ENCODE measurements at places on chromosomes 5 and 9.
A peak's percentile ranks its signal among the peaks of the same experiment; 100 is the strongest.

DNA sequence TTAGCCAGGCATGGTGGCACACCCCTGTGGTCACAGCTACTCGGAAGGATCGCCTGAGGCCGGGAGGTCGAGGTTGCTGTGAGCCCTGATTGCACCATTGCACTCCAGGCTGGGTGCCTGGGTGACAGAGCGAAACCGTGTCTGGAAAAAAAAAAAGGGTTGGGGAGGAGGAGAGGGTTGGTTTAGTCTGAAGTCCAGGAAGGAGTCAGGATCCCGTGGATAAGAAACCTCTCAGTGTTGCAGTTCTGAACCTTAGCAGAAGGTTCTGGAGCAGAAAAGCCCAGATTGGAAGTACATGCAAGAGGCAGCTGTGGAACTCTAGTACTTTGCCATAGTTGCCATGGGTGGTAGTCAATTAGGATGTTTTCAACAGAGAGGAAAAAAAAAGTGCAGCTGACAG, 125.2 kb upstream of the CPEB4 start:
- DNase-seq: no peak

- no peak for DNase-seq
These were observed 42.2 kb downstream of the ERP44 start for GRCh38 chr9:100056561-100056960.

DNA sequence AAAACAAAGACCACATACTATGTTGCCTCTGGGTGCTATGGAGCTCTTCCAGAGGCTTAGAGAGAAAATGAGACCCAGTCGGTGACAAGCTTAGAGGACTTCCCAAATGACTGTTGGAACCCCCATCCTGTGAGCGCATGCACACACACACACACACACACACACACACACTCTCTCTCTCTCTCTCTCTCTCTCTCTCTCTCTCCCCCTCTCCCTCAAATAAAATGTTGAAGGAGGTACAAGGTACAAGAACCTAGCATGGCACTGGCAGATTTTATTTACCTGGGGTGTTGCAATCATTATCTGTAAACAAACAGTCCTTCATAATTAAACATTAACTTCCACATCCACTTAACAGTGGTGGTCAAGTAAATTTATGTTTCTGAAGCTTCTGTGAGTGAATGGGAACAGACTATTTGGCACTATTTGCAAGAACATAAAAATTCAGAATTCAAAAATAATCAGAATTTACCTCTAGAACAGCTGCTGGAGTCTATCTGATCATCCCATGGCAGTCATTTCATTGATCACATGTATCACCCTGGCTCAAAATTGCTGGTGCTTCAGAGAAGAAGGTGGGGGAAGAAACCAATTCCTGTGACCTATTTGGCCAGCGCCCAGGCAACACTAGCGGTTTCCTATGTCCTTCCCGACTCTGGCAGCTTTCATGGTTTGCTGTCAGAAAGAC, 24.9 kb downstream of the TRPM3 start:
- no peak for DNase-seq

GRCh38 chr5:124456249-124456648, 290.2 kb downstream of the ZNF608 start:
- no peak for DNase-seq

- no peak for DNase-seq
These were observed 23.1 kb upstream of the FGF10 start for GRCh38 chr5:44412286-44412685.

DNA sequence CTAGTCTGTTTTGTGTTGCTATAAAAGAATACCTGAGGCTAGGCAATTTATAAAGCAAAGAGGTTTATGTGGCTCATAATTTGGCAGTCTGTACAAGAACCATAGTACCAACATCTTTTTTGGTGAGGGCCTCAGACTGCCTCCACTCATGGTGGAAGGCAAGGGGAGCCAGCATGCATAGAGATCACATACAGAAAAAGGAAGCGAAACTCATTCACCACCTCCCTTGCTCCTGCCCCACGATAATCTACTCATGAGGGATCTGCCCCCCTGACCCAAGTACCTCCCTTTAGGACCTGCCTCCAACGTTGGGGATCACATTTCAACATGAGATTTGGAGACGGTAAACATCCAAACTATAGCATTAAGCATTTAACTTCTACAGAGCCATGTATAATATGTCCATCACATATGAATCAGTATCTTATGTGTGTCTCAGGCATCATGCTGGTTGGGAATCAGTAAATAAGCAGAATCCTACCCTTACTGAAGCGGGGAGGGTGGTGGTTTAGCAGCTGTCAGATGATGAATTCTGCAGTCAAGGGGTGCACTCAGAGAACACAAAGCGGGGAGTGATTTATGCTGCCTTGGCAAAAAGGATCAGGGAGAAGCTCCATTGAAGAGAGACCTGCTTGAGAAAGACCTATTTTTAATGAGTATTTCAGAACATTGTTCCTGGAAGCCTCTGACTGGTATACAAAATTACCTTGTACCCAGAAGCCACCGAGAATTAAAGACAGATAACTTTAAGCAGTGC, 34.8 kb downstream of the HMGXB3 start:
- DNase-seq: no peak

DNA sequence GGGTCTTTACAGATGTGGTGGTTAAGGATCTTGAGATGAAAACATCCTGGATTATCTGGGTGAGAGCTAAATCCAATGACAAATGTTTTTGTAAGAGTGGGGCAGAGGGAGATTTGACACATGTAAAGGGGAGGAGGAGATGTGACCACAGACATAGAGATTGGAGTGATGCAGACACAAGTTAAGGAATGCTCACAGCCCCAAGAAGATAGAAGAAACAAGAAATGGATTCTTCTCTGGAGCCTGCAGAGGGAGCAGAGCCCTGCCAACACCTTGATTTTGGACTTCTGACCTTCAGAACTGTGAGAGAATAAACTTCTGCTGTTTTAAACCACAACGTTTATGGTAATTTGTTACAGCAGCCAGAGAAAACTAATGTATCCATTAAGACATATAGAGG, 21.7 kb downstream of the ITGA2 start:
- DNase-seq: no peak

- no peak for DNase-seq
These were observed 12.4 kb downstream of the IL5 start for GRCh38 chr5:132530946-132531345.

DNA sequence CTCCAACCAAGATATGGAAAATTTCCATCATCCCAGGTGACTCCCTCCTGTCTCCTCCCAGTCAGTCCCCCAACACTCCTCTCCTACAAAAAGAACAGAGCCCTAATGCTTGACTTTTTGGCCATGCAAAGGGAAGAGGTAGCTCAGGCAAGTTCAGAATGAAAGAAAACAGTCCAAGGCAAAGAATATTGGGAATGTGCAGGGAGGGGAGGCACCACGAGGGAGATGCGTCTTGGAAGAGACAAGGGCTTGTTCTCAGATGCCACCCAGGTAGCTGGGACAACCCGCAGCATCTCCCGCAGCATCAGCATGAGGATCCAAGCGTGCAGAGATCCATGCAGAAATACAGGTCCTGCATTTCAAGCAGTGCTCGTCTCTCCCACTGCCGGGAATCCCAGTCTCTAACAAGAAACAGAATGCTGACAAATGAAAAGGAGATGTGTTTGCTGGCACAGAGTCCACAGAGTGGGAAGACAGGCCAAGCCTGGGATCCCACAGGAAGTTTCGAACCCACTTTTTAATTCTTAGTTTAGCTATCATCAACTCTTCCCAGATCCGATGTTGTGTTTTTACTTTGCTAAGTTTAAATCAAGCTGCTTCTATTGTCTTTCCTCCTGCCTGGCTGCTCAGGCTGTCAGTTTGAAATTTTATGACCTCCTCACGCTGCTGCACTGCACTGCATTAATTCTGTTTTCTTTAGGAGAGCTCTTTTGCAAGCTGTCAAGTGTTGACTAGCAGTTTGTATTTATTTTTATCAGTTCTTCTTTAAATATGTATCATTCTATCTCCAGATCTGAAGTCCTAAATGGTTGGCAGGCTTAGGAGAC, 86.8 kb upstream of the OSMR start:
- peak; percentile 56 for DNase-seq

DNA sequence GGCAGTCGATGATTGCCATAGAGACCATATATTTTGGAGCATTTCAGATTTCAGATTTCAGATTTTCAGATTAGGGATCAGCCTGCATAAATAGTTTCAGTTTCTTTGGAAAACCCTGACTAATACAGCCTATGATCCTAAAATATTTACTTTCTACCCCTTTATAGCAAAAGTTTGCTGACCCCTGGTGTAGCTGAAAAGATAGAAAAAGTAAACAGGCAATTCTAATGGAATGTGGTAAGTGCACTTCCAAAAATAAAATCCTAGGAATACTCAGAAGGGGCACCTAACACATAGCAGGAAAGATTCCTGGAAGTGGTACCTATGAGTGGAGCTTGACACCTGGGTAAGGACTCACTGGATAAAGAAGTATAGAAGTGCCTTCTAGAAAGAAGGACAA, 34.5 kb downstream of the BAAT start:
- DNase-seq: no peak

DNA sequence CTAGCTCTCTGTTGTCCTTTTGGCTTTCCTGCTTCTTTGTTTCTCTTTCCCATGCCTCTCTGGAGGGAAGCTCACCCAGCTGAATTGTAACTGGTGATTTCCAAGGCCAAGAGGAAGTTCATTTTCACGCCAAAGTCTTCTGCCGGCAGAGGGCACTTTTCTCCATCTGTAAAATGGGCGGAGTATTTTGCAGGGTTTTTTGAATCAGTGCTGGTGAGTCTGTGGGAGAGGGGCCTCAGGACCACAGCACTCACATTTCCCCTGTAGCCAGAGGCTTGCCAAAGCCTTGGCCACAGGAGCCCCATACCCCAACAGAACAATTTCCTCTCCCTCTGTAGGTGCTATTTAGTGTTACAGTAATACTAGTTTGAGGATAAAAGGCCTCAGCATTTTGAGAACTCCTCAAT, 42.3 kb upstream of the MATR3 start:
- no peak for DNase-seq

DNA sequence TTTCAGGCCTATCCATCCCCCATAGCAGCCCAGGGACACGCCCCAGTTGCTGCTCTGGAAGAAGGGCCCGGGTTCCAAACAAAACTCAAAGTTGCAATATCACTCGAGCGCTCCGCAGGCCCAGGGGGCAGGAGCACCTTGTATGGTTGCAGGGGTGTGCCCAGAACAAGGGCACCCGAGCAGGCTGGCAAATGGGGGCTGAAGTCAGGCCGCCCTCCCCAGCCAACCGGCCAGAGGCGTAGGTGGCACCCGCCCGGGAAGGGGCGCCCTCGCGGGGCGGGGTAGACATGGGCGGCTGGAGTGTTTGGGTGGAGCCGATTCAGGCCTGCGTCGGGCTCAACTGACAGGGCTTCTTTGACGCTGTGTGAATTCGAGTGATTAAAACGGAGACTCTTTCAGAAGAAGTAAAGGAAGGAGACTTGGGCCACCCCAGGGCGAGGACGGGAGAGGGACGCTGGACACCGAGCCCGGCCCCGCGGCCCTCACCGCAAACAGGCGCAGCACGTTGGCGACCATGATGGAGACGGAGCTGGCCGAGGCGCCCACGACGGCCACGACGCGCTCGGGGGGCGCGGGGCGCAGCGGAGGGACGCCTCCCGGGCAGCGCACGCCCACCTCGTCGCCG, 1.1 kb downstream of the GRM6 start:
- DNase-seq: no peak

DNA sequence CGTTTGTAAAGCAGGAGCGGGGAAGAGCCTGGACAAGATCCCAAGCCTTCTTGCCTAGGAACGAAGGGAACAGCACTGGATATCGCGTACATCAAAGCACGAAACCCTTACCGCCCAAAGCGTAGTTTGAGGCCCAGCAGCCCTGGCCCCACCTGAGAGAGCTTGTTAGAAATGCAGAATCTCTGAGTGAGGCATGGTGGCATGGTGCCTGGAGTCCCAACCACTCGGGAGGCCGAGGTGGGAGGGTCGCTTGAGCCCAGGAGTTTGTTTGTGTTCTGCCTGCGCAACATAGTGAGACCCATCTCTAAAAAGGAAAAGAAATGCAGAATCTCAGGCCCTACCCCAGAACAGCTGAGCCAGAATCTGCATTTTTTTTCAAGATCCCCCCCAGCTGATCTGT, 90.6 kb downstream of the AMBP start:
- no peak for DNase-seq

- no peak for DNase-seq
These were observed 193.4 kb upstream of the NR4A3 start for GRCh38 chr9:99628285-99628684.

GRCh38 chr5:161299053-161299452, 247.5 kb downstream of the GABRB2 start:
- no peak for DNase-seq

DNA sequence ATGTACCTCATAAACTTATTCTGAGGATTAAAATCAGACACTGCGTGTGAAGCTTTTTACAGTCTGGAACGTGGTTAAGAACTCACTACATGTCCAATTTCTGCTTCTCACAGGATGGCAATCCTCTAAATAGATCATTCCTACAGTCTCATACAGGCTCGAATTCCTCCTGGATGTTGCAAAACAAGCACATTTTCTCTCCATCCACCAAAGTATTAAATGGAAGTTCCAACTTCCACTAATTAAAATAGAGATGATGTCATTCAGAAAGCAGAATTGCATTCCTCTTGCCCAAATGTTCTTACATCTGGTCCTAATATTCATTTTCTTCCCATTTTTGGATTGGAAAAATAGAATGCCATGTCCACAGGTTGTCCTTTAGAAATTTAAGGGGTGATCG, 145.5 kb upstream of the PCA3 start:
- no peak for DNase-seq

- no peak for DNase-seq
These were observed 208.3 kb upstream of the VLDLR start for GRCh38 chr9:2413160-2413805.

GRCh38 chr9:95629585-95629984, 112.8 kb upstream of the PTCH1 start:
- DNase-seq: no peak

DNA sequence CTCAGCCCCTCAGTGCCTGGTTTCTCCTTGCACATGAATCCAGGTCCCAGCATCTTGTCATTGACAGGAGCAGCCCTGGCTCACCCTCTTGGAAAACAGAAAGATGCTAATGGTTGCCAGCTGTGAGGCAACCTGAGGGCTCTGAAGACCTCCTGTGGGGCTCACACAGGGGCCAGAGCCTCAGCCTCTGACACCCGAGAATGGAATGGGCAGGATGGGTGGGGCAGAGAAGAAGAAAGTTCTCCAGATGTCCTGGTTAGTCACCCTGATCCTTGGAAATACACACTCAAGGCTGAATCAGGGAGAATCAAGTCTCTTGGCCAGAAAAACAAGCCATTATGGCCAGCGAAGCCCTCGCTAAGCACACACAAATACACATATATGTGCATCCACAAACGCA, 32.3 kb upstream of the SPATA31E1 start:
- no peak for DNase-seq

- no peak for DNase-seq
These were observed 156.1 kb downstream of the FGF1 start for GRCh38 chr5:142529626-142530278.

- no peak for DNase-seq
These were observed 7.6 kb downstream of the LHX3 start for GRCh38 chr9:136197084-136197875.

- peak; percentile 90 for DNase-seq
These were observed at the start of gene ANXA2R for GRCh38 chr5:43040287-43041098. TSS of gene ANXA2R (minus strand) at chr5:43040319. CDS start at chr5:43040046, 273 bp downstream.

GRCh38 chr5:6487081-6487480, 38.4 kb downstream of the UBE2QL1 start:
- DNase-seq: no peak

Measured in Right ventricle myocardium superior (tissue), 1 donor.